ENCODE measurements at places on chromosomes 7 and 10. TPM values are rescaled to one million over a fixed set of nuclear protein-coding genes. Genes with fewer than 3 reads are reported as not detected.
A peak's percentile ranks its signal among the peaks of the same experiment; 100 is the strongest.

GRCh38 chr7:157654350-157654749, 317.5 kb downstream of the DNAJB6 start:
- no peak for DNase-seq
- H3K4me1 ChIP-seq: no peaks in the 10 kb centered on the region
- H3K27me3 ChIP-seq: peaks cover 8% of the 10 kb centered on the region
- no peak overlapping the region for H3K27ac ChIP-seq
- H3K36me3 ChIP-seq: no peaks in the 10 kb centered on the region
- H3K4me3 ChIP-seq: no peak overlapping the region

DNA sequence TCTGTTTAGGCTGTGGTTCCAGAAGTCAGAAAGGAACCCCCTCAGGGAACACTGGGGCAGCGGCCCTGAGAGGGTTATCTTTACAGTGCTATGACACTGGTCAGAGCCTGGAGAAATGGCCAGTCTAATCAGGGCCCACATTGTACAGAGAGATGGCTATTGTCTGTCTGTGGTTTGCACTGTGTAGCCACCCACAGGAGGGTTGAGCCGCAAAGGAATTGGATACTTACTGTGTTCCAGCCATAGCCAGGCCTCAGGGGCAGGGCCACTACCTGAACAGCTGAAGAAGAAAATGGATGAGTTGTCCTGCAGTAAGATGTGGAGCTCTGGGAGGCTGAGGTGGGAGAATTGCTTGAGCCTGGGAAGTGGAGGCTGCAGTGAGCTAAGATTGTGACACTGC, 47.5 kb upstream of the PODXL start:
- no peaks in the 10 kb centered on the region for H3K4me1 ChIP-seq
- H3K36me3 ChIP-seq: no peaks in the 10 kb centered on the region
- DNase-seq: no peak
- no peak overlapping the region for H3K27ac ChIP-seq

- DNase-seq: no peak
- H3K4me3 ChIP-seq: no peak overlapping the region
- H3K4me1 ChIP-seq: no peaks in the 10 kb centered on the region
- H3K27me3 ChIP-seq: no peaks in the 10 kb centered on the region
- H3K27ac ChIP-seq: peak overlapping the region; percentile 52
These were observed 48.7 kb downstream of the UPF2 start for GRCh38 chr10:11993834-11994468.

DNA sequence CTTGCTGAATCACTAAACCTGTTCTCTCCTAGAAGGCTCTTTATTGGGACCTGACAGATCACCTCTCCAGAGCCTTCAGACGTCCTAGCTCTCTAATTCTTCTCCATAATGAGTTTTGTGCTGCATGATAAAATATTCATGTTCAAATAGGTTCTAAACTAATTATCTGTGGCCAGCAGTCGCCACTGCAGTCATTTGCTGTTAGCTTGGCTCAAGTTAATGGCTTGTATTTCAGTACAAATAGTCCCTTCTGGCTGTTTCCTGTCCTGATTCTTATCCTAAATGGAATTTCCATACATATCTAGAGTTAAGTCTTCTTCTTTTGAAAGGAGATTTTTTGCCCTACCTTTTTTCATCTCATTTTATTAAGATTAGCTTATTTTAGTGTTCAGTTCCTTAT, 303.2 kb downstream of the EXOC4 start:
- H3K27ac ChIP-seq: no peak overlapping the region
- no peaks in the 10 kb centered on the region for H3K36me3 ChIP-seq
- H3K27me3 ChIP-seq: no peaks in the 10 kb centered on the region
- H3K4me3 ChIP-seq: no peak overlapping the region
- H3K4me1 ChIP-seq: no peaks in the 10 kb centered on the region
- no peak for DNase-seq

DNA sequence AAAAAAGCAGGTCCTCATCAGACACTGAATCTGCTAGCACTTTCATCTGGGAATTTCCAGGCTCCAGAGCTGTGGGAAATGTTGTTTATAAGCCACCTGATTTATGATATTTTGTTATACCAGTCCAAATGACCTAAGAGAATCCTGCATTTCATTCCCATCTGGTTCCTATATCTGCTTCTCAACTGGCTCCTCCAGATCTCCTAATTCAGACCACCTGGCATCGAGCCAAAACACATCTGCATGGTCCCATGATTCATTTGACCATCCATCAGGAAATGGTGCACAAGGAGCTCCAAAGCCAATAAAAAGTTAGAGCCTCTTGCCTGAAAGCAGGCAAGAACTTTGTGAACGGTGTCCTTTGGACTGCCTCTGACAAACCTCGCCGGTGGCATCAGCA, 108.9 kb downstream of the IPMK start:
- DNase-seq: no peak
- no peak overlapping the region for H3K4me3 ChIP-seq
- no peaks in the 10 kb centered on the region for H3K4me1 ChIP-seq
- H3K36me3 ChIP-seq: no peaks in the 10 kb centered on the region
- no peaks in the 10 kb centered on the region for H3K27me3 ChIP-seq

DNA sequence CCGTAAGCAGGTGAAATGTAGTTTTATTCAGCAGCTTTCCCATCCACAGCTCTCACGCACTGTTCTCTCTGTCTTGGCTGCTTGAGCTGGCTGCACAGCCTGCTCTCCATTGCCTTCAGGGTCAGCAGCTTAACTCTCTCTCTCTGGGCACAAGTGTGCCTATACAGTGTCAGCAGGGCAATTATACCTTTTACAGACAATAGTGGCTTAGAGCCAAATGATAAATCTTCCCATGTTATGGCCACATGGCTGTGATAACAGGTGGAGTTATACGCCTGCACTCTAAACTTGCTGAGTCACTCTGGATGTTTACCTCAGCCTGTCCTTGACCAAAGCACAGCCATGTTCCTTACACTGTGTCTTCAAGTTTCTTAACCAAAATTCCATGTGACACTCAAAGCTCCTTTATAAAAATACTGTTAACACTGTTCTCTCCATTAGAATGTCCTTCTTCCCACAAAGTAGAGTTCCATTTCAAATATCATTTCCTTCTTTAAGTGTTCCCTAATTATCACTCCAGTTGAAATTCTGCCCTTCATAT, 6.1 kb downstream of the RNF133 start:
- H3K36me3 ChIP-seq: no peaks in the 10 kb centered on the region
- no peaks in the 10 kb centered on the region for H3K27me3 ChIP-seq
- no peak overlapping the region for H3K27ac ChIP-seq
- no peak overlapping the region for H3K4me3 ChIP-seq
- H3K4me1 ChIP-seq: no peaks in the 10 kb centered on the region

DNA sequence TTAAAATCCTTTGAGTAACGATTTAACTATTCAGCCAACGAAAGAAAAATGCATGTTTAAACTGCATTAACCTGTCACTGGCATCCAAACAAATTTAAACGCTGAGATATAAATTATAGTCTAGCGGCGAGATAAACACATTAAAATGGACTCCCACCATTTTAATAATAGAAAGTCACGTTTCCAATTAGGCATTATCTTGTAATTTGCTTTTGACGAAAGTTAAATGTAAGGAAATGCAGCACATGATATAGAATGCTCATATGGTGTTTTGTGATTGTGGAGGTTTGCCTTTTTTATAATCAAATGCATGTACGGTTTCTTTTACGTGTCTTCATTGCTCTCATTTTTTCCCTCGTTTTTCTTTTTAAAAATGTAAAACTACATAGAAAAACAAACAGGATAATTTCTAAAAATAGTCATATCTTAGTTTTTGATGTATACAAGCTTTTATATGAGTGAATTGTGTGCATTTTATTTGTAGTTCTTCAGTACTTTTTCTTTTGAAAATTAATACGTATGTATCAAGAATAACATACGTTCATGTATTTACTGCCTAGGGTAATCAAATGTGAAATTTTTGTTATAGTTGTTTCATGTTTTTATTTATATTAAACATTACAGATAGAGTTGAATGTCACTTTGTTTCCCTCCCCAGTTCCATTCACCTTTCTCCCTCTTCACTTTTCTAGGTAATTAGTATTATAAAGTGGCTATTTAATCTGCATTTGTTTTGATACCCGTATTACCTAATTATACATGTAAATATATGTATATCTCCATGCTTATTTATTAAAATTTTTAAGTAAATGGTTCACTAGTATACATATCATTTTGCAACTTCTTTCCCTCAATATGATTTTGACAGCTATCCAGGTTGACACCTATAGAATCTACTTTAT, 1.1 kb upstream of the KLF14 start:
- H3K27me3 ChIP-seq: peaks cover 89% of the 10 kb centered on the region
- H3K4me3 ChIP-seq: no peak overlapping the region
- DNase-seq: peak; percentile 36
- no peak overlapping the region for H3K27ac ChIP-seq
- no peaks in the 10 kb centered on the region for H3K4me1 ChIP-seq

GRCh38 chr10:5291501-5292195, 73.1 kb upstream of the UCN3 start:
- H3K27ac ChIP-seq: peak overlapping the region; percentile 70
- H3K36me3 ChIP-seq: no peaks in the 10 kb centered on the region
- no peak overlapping the region for H3K4me3 ChIP-seq
- H3K4me1 ChIP-seq: peaks cover 44% of the 10 kb centered on the region
- no peaks in the 10 kb centered on the region for H3K27me3 ChIP-seq

DNA sequence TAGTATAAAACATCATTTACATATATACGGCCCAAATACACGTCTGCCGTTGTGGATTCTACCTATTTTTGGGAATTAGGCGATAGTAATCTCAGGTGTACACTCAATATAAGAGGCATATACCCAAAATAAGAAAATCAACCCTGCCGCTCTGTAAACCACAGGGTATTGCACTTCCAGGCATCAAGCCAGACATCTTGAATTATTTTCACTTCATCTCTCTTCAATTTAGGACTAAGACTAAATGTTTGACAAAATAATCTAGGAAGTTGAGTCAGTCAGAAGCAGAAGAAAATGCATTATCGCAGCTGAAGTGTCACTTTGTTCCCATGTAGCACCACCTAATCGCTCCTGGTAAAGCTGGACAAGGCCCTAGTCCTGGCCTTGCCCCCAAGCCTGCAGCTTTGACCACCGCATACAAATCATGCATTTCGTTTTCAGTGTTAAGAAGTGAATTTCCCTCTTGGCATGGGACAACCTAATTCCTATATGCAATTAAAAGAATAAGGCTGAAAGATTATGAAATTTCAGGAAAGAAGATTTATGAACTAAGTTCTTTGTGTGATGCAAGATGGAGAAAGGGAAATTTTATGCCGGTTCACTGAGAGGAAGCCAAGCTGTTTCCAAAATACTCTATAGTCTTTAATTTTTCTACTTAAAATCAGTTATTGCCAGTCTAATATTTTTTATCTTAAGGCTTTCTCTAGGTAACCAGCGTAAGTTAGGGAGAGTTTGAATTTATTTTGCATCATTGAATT, 26.0 kb downstream of the CABCOCO1 start:
- no peak for DNase-seq
- H3K27ac ChIP-seq: no peak overlapping the region
- H3K36me3 ChIP-seq: no peaks in the 10 kb centered on the region
- no peak overlapping the region for H3K4me3 ChIP-seq
- peaks cover 2% of the 10 kb centered on the region for H3K4me1 ChIP-seq

- DNase-seq: no peak
- no peak overlapping the region for H3K4me3 ChIP-seq
- H3K27me3 ChIP-seq: no peaks in the 10 kb centered on the region
- H3K27ac ChIP-seq: no peak overlapping the region
- H3K36me3 ChIP-seq: no peaks in the 10 kb centered on the region
These were observed 19.4 kb downstream of the SPOCK2 start for GRCh38 chr10:72068901-72069446.

DNA sequence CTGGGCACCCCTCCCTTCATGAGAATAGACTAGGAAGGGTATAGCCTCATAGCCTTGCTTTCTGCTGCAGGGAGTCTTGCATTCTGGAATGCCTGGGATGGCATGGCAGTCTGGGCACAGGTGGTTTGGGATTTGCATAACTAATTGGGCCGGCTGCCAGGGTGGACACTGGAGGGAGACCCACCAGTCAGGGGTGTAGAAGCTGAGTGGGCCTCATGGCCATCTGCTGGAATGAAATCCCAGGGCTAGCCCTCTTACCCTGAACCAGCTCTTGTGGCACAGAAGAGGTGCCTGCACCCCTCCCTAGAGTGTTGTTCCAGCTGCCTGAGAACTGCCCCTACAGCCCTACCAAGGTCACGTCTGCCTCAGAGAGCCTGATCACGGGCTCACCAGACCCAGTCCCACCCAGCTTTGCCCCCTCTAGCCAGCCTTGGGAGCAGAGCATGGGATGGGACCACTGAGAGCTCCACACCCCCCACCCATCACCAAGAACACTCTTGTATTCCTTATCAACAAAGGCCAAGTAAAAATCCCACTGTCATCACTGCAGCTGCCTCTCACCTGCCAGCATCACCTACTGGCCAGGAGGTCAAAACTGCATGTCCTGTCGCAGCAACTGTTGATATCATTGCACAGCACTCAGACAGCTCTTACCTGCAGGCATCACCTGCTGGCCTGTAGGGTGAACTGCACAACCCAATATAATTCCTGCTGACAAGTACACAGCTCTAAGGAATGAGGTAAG, 148.9 kb downstream of the ZEB1 start:
- H3K36me3 ChIP-seq: no peaks in the 10 kb centered on the region
- no peak overlapping the region for H3K4me3 ChIP-seq
- H3K4me1 ChIP-seq: no peaks in the 10 kb centered on the region
- DNase-seq: peak; percentile 25

GRCh38 chr10:18476076-18476647, 175.2 kb downstream of the NSUN6 start:
- H3K4me3 ChIP-seq: no peak overlapping the region
- no peak for DNase-seq
- no peaks in the 10 kb centered on the region for H3K4me1 ChIP-seq
- H3K27ac ChIP-seq: no peak overlapping the region
- H3K36me3 ChIP-seq: no peaks in the 10 kb centered on the region

DNA sequence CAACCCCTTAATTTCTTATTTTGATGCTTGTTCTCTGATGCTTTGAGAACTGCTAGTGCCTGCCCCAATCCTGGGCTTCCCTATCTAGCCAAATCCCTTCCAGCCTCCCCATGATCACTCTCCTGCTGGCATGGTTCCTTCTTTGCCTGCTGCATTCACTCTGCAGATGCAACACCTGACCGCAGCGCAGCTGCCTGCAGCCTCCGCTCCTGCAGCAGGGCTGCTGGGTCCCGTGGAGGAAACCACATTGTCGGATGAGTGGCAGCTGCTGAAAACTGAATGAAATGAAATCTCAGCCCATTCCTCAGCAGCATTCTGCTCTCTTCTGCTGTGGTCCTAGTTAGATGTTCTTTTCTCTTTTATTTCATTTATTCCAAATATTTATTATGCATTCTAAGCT, 320.3 kb downstream of the CCDC3 start:
- no peak overlapping the region for H3K27ac ChIP-seq
- no peaks in the 10 kb centered on the region for H3K27me3 ChIP-seq
- no peaks in the 10 kb centered on the region for H3K36me3 ChIP-seq
- no peak overlapping the region for H3K4me3 ChIP-seq
- no peaks in the 10 kb centered on the region for H3K4me1 ChIP-seq
- DNase-seq: no peak

- peaks cover 11% of the 10 kb centered on the region for H3K27me3 ChIP-seq
- H3K36me3 ChIP-seq: no peaks in the 10 kb centered on the region
- peak; percentile 30 for DNase-seq
- H3K27ac ChIP-seq: peak overlapping the region; percentile 96
- no peaks in the 10 kb centered on the region for H3K4me1 ChIP-seq
- H3K4me3 ChIP-seq: peak overlapping the region; percentile 81
These were observed 1.6 kb upstream of the ARHGAP12 start for GRCh38 chr10:31930023-31930751.

The SPACDR gene
- total RNA-seq: 1.9 TPM

The NAPEPLD gene
- 15.9 TPM for total RNA-seq

The CHST15 gene
- 30.3 TPM for total RNA-seq

The SORBS1 gene
- 44.0 TPM for total RNA-seq

The SSMEM1 gene
- not detected for total RNA-seq

The NUDCD3 gene
- 93.4 TPM for total RNA-seq

The SMO gene
- total RNA-seq: 14.7 TPM
